Dermis blood vessel endothelial cell (primary cell): ENCODE measurements at places on chromosomes 6 and 20. TPM values are rescaled to one million over a fixed set of nuclear protein-coding genes. Genes with fewer than 3 reads are reported as not detected.

Gene APOM
- 0.34 and 0.37 TPM in 2 replicates for total RNA-seq

DNA sequence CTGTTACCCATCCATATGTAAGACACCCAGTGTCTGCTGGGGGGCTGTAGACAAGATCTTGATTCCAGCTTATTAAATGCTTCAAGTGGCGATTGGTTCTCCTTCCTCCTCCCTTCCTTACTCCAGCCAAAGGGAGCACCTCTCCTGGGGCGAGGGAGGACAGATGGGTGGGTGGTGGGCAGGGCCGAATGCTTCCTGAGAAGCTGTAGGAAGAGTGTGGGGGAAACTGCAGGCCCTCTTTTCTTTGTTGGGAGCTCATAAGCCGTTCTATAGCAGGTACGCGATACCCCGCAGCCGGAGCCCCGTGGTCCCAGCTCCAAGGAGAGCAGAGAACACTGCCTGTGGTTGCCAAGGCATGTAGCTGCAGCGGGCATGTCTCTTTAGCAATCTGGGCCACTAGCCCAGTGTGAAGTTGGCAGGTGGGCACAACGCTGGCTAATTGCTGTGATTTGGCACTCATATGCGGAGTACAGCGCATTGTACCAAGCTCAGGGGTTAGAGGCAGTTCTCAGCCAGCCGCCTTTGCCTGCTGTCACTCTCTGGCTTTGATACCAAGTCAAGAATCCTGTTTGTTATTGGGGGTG is 14.7 kb upstream of the KCNG1 start:
- no peak for DNase-seq

Gene KHDRBS2
- not detected in 2 replicates for total RNA-seq

Gene ECHDC1
- 47.3 and 64.5 TPM in 2 replicates for total RNA-seq

Gene HLA-DRB5
- not detected in 2 replicates for total RNA-seq

- DNase-seq, result no peak
Measured at GRCh38 chr20:40890635-40891034, 138.0 kb upstream of the TOP1 start.

DNA sequence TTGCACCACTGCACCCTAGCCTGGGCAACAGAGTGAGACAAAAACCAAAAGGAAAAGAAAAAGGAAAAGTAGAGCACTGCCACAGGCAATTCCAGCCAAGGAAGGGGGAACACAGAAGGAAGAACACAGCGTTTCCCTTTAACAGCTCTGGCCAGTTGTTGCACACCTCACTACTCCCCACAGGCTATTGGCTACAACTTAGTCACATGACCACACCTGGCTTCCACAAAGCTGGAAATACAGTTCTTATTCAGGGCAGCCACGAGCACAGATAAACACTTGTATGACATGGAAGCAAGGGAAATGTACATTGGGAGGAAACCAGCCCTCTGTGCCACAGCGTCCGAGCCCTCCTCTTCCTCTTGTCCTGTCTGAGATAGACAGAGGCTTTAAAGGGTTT is 249.0 kb upstream of the JARID2 start:
- DNase-seq, result no peak
